8988T (cell line): ENCODE measurements at places on chromosomes 6 and 20.

DNA sequence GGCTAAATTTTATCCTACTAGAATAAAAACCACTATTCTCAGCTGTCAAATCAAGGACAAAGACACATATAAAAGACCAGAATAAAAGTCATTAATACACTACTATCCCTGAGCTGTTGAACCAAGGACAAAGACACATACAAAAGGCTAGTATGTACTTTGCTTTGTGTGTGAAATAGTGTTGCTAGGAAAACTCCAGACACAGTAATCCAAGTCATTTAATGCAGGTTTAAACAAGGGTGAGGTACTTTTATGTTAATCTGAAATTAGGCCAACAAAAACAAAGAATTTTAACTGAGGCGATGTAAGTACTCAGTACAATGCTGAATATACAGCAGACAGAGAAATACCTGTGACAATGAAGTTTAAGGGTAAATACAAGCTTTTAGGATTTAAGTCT lies 18.9 kb downstream of the GCLC start:
- DNase-seq, result no peak

DNA sequence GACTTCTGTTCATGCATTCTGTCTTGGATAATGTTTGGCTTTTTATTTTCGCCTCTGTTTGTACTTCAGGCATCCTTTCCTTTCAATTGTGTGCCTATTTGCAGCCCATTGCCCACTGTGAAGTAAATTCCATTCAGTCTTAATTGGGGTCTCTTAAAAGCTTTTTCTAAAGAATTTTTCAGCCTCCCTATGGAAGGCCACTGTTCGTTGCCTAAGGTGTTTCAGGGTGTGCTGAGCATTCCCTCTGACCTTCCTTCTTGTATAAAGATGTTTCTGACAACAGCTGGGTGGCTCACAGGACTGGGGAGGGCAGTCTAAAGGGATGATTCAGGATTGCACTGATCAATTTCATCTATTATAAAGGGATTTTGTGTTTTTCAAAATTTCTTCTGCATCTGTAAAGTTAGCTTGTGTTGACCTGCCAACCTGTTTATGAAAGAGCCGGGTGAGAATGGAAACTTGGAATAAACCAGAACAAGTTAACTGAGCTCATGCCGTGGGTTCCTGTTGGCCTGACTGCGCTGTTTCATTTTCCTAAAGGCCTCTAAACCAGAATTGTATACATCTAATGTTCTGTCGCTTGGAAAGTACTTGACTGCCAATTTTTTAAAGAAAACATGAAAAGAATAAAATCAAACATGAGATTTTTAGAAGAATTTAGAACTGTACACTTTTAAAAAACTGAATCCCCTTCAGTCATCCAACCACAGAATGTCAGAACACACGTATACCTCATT lies 14.3 kb downstream of the PHACTR2 start:
- DNase-seq, result no peak

GRCh38 chr6:44198684-44199083 lies 18.0 kb upstream of the MYMX start:
- no peak for DNase-seq

GRCh38 chr20:24837781-24838450 lies 111.2 kb upstream of the CST7 start:
- peak; percentile 0 for DNase-seq

DNA sequence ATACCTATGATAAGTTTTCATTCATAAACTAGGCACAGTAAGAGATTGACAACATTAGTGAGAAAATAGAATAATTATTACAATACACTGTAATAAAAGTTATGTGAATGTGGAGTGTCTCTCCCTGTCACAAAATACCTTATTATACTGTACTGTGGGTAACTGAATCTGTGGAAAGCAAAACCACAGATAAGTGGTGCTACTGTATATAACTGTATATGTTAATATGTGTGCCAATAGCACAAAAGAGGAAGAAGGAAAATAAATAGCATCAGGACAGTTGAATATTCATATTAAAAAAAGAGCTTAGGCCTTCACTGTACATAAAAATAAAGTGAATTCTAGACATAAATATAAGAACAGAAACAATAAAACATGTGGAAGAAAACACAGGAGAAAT lies 243.5 kb downstream of the CDKAL1 start:
- DNase-seq, result no peak

DNA sequence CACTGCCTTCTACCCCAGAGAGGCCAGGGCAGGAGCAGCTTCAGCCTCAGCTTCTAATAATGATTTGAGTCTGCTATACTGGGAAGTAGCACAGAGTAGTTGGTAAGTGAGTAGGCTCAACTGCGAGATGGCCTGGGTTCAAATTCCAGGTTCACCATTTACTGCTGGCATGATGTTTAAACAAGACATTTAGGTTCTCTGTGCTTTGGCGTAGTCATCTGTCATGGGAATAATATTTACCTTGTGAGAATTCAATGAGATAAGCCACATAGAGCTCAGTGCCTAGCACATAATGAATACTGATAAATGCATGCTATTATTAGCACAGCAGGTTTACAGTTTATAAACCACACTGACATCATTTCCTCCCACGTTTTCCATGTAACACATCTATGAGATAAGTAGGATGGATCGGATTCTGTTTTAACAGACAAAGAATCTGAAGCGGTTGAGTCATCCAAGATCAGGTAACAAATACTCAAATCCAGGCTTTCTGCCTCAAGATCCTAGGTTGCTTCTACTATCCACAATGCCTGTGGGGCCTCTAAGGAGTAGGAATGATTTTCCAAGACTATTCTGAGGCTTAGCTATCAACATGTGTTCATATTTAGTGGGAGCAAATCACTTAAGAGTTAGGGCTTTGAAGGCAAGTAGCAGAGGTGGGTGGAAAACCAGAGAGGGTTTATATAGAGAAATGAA lies 72.9 kb upstream of the DTNBP1 start:
- DNase-seq, result no peak

GRCh38 chr6:13275435-13275989 lies 52.8 kb downstream of the TBC1D7 start:
- DNase-seq, result no peak

- no peak for DNase-seq
Observed at GRCh38 chr6:34583861-34584604, 27.9 kb upstream of the SPDEF start.

- no peak for DNase-seq
Observed at GRCh38 chr20:45407067-45407745, 883 bp upstream of the DBNDD2 start.

DNA sequence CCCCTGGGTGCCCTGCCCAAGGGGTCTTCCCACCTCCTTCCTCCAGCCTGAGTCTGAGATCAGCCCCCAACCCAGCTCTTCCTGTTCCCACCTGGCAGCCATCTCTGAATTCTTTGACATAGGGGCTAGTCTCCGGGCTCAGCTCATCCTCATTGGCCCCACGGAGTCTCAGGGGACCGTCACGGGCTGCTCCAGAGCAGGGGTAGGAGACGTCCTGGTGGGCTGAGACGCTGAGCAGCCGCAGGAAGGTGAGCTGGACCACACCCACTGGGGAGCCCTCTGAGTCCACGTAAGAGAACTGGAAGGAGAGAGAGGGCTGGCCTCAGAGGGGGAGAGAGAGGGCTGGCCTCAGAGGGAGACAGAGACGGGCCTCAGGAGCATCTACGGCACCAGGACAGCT lies 28.1 kb downstream of the COL11A2 start:
- DNase-seq, result peak; percentile 16

DNA sequence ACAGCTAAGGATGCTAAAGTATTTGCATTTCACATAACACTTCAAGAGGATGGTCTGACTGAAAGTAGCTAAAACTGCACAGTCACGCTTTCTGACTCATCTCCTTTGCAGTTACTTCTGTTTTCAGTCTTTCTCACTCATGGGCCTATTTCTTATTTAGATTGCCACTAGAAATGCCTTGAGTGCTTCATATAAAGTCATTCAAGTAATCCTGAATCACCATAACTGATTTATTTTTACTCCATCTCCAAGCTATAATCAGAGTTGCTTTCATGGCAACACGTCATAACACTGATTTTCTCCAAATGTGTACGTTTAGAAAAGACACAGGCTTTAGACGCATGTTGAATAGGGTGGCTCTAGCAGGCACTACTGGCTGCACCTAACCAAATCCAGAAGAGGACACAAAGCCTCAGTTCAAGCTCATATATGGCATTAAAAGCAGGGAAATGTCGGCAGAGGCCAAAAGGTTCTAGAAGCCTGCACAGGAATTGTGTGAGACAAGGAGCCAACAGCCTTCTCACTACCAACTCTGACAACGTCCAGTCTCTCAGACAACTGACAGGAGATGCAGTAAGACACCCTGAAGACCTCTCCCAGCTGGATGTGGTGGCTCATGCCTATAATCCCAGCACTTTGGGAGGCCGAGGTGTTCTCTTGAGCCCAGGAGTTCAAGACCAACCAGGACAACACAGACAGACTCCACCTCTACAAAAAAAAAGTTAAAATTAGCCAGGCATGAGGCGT lies 64.1 kb upstream of the BEND6 start:
- DNase-seq, result no peak

DNA sequence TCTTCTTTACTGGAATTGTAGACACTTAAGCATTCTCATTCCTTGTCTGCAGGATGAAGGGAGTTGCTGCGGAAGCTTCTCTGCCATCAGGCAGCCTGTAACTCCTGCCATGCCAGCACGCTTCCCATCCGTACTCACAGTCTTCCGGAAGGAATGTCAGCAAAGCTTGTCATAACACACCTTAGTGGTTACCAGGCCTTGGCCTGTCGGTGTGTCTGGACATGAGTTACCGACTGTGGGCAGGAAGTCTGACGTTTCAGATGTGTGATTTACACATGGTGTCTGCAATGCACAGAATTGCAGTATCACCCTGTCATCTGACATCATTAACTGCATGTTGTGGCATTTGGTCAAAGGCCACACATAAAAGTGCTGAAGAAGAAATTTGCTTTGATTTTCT lies 102.2 kb downstream of the SLC24A3 start:
- no peak for DNase-seq

- no peak for DNase-seq
Observed at GRCh38 chr6:42424906-42425474, 26.7 kb downstream of the TRERF1 start.

- DNase-seq, result no peak
Observed at GRCh38 chr6:52595796-52596130, 18.9 kb upstream of the TRAM2 start.

DNA sequence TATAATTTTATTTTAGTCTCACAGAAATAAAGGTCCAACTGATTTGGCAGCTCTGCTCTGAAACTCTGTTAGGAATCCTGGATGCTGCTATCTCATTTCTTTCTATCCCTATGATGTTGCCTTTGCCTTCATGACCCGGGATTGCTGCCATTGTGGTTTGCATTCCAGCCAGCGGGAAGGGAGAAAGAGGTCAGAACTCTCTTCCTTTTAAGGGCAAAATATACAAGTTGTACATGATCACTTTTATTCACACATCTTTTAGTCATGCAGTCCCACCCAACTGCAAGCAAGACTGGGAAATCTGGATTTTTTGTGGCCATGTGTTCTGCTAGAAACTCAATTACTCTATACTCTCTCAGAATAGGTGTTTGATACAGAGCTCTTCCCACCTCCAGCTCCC lies 263.1 kb upstream of the ZFP64 start:
- no peak for DNase-seq

DNA sequence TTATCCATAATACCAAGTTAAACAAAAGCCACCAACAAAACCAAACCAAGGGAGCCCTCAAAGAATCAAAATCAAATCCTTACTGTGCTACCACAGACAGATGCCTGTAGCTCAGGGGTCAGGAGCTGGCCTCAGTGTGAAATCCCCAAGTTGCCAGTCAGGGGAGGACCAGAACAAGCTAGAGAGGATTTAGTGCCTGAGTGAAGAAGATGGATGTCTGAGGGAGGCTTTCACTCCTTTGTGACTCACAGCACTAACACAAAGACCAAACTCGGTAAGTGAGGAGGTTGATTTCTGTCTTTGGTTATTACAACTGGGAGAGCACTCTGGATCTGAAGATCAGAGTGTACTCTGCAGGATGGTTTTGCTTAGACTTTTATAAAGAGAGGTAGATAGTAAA lies 189.9 kb upstream of the ZNF184 start:
- no peak for DNase-seq

DNA sequence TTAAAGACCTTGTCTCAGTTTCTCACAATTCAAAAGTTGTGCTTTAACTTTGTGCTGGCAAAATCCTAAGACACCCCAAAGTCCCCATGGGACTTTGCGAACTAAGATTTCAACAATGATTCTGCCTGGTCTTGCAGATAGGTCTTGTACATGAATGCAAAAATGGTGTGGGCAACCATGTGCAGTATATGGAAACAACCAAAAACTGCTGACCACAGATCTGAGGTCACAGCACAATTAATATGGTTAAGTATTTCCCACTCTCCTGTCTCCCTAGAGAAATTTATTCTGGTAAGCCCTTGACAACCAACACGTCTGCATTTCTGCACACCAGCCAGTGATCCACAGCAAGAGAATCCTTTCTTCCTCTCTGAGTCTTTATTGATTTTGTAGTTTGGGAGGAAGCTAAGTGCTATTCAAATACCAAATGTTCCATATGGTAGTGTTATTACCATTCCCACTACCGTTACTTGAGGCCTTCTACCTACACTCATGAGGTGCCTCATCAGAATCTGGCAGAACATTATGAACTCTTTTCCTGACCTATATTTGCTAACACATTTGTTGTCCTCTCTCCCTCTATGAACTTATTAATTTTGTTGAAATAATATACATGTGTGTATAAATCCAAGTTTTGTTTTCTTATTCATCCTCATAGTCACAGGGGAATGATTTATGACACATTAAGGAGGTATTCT lies 178.7 kb downstream of the ATXN1 start:
- no peak for DNase-seq

GRCh38 chr6:144722925-144723324 lies 437.8 kb downstream of the UTRN start:
- DNase-seq, result no peak

DNA sequence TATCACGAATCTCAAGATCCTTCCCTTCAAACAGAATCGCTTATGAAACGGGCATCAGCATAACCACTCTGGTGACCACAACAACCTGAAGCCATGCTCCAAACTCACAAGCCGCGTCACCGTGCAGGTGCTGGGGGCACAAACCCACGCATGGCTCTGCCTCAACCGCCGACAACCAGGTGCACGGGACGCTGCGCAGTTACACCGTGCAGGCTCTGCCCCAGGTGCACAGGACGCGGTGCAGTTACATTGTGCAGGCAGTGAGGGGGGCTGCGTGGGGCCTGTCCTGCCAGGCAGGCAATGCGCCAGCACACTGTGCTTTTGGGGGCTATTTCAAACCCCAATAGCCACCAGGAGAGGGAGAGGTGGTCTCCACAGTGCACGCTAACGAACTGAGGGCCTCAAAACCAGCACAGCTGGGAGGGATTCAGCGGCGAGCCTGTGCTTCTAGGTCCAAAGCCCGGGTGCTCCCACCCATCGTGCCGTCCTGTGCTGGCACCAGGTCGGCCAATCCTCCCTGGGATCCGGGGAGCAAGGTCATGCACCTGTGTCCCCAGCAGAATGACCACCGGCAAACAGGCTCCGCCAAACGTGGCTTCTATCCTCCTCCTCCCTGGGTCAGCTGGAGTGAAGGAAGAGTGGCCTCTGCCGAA lies 35.8 kb downstream of the ZBTB46 start:
- DNase-seq, result no peak

- peak; percentile 49 for DNase-seq
Observed at GRCh38 chr6:113857556-113858479, 673 bp downstream of the MARCKS start.

GRCh38 chr6:142167071-142167470 lies 20.0 kb downstream of the VTA1 start:
- DNase-seq, result no peak

GRCh38 chr6:146861029-146861563 lies 262.3 kb downstream of the ADGB start:
- DNase-seq, result no peak

- DNase-seq, result no peak
Observed at GRCh38 chr6:16690608-16691142, 70.6 kb downstream of the ATXN1 start.

GRCh38 chr20:57881466-57882385 lies 171.9 kb upstream of the PMEPA1 start:
- DNase-seq, result no peak
